ENCODE measurements at places on chromosomes 7 and 10.
A peak's percentile ranks its signal among the peaks of the same experiment; 100 is the strongest.

- no peak for DNase-seq
Measured at GRCh38 chr10:12838995-12839927, 162.3 kb downstream of the CCDC3 start.

DNA sequence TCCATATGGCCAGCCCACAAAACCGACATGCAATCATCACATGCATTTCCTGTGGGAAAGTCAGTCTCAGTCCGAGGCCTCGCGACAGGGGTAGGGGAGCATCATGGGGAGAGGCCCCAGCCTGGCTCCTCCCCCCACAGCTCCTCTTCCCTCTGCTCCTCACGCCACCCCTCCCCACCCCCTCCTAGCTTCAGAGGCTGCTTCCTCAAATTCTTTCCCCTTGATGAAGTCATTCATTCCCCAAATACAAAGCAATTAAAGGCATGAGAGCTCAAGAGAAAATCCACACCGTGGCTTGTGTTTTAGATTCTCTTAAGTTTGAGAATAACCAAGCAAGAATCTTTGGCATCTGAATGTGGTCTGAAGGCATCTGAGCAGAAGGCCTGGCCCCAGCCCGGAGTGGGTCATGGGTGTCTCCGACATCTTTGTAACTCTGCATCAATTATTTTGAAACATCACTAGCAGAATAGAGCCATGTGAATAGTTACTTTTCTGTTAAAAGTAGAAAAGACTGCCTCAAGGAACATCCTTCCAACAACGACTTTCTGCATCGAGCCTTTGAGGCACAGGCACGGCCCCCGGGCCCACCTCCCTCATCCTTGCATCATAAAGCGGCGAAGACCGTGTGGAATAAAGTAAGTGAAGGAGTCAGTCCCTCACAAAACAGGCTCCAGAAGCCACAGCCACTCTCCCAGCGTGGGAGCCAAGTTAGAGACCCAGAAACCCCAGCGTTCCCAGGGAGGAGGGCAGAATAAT is 90.9 kb downstream of the DIP2C start:
- DNase-seq, result peak; percentile 100

GRCh38 chr7:86469680-86470295 is 173.9 kb upstream of the GRM3 start:
- DNase-seq, result peak; percentile 62

- peak; percentile 80 for DNase-seq
Measured at GRCh38 chr10:96835899-96836298, 3.8 kb downstream of the LCOR start.

GRCh38 chr7:36565792-36566356 is 158.4 kb downstream of the AOAH start:
- DNase-seq, result no peak

GRCh38 chr7:38276096-38276877 is 2.9 kb upstream of the TARP start:
- DNase-seq, result no peak

- DNase-seq, result no peak
Measured at GRCh38 chr7:91068136-91068795, 196.0 kb upstream of the FZD1 start.

DNA sequence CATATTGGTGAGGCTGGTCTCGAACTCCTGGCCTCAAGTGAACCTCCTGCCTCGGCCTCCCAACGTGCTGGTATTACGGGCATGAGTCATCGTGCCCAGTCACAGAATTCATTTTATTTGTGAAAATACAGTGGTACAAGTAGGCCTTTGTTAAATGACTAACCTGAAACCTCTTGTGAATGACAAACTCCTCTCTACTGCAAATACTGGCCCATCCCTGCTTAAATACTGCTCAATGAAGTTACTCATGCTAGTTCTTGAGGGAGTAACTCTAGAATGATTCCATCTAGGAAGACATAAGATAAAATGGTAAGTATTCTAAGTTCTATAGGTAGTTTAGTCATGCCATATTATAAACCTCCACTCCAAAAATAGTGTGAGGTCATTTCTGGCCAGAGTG is 80.7 kb downstream of the UBE2H start:
- DNase-seq, result no peak

- no peak for DNase-seq
Measured at GRCh38 chr7:105972276-105972675, 9.2 kb downstream of the CDHR3 start.
